ENCODE measurements at places on chromosomes 3 and 15.

GRCh38 chr15:61056386-61056785, 172.7 kb downstream of the RORA start:
- no peak for DNase-seq

- DNase-seq, result peak; percentile 15
These were observed 120.9 kb downstream of the CACNA2D3 start for GRCh38 chr3:54243056-54243931.

DNA sequence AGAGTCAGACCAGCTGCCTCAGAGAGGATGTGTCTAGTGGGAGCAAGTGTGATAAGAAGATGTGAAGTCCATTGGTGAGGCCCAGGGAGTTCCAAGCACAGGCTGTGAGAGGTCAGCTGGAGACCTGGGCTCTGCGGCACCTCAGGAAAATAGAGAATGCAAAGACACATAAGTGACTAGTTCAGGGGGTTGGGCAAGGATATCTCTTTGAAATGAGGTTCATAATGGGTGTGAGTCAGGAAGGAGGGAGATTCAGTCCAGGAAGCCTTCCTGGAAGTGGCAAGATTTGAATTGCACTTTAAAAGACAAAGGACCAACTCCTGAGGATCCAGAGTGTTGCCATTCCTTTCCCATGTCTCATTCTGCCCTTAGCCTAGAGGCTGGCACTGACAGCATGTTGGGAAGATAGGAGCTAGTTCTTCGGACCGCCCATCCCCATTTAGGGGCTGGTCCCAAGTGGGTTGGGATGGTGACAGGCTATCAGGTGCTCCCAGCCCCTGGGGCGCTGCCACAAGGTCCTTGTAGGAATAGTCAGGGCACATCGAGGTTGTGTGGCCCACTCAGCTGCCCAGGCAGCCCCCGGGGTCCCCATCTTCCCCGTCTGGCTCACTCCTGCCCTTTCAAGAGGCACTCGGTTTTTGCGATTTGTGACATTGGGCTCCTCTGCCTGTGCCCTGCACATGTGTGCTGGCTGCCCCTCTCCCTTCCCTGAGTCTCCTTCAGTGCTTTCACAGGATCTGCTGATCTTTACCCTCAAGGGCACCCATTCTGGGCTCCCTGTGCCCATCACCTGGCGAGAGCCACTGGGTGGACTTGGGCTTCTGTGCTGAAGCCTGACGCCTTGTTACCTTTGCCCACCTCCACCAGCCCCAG, 23.7 kb downstream of the ESYT3 start:
- DNase-seq, result no peak

- no peak for DNase-seq
These were observed 32.5 kb downstream of the IL17RD start for GRCh38 chr3:57132674-57133073.

DNA sequence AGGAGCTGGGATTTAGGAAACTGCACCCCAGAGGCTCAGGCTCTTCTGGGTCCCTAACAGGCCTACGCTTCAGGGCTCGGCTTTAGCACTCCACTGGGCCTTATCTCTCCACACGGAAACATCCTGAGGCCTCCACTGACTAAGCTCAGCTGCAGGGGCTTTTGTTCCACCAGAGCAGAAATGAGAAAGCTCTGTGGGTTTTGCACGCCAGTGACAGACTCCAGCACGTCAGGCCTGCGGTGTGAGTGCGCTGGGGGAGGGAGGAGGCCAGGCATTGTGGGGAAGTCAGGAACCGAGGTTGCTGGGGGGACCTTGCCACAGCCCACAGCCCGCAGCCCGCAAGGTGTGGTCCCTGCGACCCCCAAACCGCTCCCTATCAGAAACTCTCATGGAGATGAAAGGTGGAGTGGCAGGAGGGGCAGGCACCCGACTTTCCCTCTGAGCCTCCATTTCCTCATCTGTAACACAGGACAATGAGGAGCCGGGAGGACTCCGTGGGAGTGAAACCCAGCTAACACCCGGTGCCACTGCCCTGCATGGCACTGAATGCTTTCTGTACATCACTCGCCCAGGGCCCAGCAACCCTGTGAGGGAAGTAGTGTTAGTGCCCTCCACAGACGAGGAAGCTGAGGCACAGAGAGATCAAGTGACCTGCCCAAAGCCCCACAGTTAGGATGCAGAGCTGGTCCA, 106.5 kb downstream of the TPRA1 start:
- no peak for DNase-seq

DNA sequence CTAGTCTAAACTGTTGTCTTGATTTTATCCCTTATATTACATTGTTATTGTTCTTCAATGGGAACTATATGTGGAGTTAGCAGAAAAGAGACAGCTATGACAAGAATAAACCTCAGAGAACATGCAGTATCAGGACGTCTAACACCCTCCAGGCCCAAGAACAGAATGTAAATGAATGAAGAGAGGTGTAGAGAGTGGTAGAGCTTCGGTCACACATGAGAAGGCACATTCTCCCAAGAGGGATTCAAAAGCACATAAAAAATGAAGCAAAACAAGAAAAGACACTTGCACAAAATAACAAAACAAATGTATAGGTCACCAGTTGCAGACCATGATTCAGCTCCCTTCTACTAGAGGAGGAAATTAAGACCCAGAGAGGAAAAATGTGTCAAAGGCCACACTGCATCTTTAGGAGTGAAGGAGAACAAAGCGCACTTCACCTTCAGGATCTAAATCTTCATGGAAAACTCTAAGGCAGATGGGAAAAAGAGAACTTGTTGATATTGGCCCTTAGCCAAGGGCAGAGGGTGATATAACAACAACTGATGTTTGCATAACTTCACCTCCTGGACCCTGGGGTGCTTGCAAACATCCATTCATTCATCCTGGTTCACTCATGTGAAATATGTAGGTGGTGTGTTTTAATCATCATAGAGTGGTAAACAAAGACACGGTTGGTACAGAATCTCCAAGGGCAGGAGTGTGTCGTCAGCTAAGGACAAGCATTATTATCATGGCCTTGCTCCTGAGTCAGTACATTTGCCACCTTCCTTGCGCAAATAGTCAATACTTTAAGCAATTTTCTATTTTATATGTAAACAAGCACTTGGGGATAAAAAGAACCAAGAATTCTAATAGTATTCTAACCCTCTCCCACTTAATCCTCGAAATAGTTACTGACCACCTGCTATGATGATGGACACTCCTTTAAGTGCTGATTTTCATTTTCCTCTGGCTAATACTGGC, 8.8 kb downstream of the NEK10 start:
- no peak for DNase-seq

GRCh38 chr3:128185630-128186447, 32.6 kb downstream of the EEFSEC start:
- no peak for DNase-seq

- no peak for DNase-seq
These were observed 171.5 kb upstream of the NR2E3 start for GRCh38 chr15:71638876-71639275.

DNA sequence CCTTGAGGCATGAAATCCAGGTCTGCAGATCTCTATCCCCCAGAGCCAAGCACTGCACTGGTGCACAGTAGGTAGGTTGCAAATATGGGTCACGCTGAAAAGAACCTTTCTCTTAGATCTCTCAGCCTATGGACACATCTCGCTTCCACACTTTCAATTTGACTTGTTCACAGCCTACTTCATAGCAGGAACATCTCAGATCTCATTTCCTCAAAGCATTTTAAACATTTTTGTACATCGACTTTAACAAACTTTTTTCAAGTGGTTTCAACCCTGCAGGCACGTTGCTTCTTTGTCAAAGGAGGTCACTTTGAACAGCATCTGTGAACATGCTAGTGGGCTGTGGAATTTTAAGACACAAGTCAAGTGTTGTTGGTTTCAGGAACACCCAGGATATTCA, 76.0 kb downstream of the SLC12A8 start:
- DNase-seq, result no peak

GRCh38 chr3:31289584-31289983, 243.1 kb upstream of the STT3B start:
- DNase-seq, result no peak

DNA sequence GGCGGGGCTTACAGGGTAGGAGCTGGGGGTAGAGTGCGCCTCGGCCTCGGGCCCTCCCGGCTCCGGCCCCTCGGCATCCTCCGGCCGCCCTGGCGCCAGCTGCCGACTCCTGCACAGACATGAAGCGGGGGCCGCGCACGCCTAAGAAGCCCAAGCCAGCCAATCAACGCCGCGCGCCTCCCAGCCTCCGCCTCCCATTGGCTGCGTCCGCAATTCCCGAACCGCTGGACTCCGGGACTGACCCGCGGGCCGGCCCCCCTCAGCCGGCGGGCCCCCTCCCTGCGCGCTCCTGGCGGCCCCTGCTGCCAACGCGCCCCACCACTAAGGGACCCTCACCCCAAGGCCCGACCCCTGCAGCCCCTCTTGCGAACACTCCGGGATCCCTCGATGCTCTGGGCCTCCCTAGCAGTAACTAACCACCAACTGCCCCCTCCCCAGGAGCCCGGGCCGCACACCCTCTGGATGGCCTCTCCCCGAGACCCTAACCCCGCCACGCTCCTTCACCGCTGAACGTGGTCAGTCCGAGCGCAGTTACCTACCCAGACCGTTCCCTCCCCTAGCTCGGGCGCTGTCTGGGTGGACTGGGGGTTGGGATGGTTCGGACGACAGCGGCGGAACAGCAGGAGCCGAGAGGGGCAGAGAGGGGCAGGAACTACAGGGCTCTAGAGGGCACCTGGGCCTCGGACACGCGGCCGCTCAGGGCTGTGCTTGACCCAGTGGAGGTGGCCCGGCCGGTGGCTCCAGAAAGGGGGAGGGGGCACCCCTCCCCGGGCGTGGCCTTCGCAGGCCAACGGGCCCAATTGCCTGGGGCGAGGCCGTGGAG, 5.0 kb downstream of the GATA2 start:
- DNase-seq, result peak; percentile 63

DNA sequence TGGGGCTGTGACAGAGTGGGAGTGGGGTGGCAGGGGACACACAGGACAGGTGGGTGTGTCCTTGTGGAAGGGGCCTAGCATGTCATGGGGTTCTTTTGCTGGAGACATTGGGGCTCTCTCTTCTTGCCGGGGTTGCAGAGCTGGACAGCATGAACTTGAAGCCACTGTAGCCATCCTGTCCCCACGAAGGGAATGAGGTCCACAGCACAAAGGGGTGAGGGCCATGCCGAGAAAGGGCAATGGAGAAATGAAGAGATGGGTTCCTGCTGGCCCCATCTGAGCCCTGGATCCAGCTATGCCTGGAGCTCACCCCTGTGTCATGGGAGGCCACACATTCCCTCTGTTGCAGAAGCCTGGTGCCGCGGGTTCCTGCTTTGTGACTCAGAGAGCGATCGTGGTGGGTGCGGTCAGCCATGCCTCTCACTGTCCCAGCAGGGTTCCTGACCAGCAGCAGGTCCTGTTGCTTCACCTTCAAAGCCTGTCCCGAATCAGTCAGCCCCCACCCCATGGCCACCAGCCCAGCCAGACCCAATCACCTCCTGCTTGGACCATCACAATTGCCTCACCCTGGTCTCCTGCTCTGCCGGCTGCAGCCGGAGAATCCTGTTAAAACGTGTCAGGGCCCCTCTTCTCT, 50.0 kb downstream of the DNAJB8 start:
- no peak for DNase-seq

- DNase-seq, result no peak
These were observed 9.5 kb downstream of the RPS17 start for GRCh38 chr15:82530606-82531379.

DNA sequence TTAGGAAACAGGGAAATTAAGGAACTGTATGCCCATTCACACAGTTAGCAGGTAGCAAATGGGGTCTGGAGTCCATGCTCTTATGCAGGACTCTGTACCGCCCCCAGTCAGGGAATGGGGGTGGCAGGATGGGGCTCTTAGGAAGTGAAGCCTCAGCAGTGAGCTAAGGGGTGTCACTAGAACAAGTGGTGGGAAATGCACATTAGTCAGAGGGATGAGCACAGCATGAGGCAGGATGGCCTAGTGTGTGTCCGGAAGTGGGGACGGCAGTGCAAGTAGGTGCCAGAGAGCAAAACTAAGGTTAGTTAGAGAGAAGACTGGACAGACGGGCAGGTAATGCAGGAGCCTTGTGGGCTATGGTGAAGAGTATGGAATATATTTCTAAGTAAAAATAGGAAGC, 60.7 kb downstream of the ST3GAL6 start:
- no peak for DNase-seq
